ENCODE measurements at places on chromosomes 5 and 9.

DNA sequence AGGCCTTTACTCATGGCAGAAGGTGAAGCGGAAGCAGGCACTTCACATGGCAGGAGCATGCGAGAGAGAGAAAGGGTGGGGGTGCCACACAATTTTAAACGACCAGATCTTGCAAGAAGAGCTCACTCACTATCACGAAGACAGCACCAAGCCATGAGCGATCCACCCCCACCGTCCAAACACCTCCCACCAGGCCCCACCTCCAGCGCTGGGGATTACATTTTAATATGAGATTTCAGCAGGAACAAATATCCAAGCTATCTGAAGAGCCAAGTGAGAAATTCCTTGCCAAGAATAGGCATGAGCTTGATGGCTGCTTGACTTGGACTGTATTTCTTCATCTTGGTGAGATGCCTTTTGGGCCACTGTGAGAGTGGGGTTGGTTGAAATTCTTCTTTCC, 88.0 kb downstream of the PDZD2 start:
- DNase-seq = no peak

DNA sequence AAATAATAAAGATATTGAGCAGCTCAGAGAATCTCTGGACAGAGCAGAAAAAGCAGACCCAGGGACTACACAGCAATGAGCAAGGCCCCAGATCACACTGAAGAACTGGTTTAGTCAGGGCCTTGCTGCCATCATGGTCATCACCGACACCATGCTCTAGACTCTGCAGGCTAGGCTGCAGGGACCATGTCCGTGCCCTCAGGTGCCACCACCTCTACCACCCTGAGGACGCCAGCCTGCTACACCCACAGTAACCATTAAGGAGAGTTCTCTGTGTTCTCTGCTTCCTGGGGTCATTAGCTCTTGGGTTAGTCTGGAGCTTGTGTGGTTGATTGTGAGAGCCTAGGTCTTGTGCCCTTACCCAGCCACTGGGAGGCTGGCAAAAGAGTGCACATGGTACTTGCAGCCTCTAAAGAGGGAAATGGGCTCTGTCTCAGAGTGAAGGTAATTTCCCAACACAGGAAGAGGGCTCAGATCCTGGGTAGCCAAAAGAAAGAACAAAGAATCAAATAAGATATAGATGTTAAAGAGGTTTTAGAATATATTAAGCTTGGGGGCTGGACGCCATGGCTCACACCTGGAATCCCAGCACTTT, 31.9 kb upstream of the JADE2 start:
- DNase-seq = no peak

DNA sequence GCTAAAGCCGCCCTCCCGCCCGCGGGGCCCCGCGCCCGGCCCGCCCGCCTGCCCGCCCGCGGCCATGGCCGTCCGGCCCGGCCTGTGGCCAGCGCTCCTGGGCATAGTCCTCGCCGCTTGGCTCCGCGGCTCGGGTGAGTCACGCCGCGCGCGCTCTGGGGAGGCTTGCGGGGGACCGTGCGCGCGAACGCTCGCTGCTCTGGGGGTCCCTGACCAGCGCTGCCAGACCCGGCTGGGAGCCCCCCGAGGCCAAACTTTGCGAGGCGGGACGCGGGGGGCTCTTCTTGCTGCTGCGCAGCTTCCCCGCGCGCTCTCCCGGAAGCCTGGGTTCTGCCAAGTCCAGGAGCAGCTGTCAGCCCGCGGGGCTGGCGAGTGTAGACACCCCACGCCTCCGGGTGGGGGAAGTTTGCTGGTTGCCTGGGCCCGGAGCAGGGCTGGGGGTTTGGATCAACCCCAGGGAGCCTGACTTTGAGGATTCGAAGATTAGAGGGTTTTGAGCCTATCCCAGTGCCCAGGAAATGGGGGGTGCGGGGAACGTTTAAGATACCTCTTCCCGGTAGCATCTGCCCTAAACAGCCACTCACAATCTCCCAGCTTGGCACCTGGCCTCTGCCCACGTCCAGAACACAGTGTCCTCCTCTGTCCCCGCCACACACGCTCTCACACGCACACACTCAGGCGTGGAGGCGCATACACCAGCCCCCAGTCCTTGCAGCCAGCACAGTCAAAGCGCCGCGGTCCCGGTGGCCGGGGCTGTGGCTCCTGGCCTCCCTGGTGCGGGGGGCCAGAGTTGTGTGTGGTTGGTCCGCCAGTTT, 535 bp downstream of the UNC5A start:
- DNase-seq = no peak

GRCh38 chr5:134600600-134600999, 32.0 kb downstream of the SAR1B start:
- no peak for DNase-seq

- no peak for DNase-seq
Observed at GRCh38 chr5:136186796-136187195, 6.2 kb downstream of the SMIM32 start.

GRCh38 chr5:78627766-78628165, 20.8 kb downstream of the LHFPL2 start:
- no peak for DNase-seq

- no peak for DNase-seq
Observed at GRCh38 chr5:160297776-160298175, 14.6 kb downstream of the CCNJL start.

GRCh38 chr5:94192658-94193391, 425.6 kb downstream of the KIAA0825 start:
- DNase-seq = no peak

DNA sequence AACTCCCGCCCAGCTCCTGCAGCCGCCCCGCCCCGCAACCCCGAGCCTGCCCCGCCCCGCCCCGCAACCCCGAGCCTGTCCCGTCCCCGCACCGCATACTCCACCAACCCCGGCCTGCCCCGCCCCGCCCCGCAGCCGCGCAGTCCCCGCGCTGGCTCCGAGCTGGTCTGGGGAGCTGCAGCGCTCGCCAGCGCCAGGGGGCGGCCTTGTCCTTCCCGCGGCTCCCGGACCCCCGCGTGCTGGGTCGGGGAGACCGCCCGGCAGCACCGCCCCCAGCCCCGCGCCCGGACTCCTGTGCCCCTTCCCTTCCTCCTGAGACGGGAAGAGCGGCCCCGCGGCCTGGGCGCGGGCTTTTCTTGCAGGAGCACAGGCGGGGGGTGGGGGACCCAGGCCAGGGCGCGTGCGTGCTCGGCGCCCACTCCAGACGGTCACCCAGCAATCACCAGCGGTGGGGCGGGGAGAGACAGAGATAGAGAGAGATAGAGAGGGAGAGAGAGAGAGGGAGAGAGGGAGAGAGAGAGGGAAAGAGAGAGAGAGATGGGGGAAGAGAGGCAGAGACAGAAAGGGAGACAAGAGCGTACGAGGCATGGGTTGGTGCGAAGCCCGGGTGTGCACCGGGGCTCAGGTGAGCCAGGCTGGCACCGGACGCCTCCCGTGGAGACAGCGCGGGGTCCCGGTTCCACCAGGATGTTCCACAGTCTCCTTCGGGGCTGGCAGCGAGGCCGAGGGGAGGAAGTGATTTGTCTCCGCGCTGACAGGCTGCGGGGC, 14.7 kb upstream of the TMEM250 start:
- no peak for DNase-seq

GRCh38 chr5:97538912-97539311, 355.9 kb upstream of the RIOK2 start:
- no peak for DNase-seq

- DNase-seq = no peak
Observed at GRCh38 chr9:122332083-122332482, 38.7 kb upstream of the PTGS1 start.

DNA sequence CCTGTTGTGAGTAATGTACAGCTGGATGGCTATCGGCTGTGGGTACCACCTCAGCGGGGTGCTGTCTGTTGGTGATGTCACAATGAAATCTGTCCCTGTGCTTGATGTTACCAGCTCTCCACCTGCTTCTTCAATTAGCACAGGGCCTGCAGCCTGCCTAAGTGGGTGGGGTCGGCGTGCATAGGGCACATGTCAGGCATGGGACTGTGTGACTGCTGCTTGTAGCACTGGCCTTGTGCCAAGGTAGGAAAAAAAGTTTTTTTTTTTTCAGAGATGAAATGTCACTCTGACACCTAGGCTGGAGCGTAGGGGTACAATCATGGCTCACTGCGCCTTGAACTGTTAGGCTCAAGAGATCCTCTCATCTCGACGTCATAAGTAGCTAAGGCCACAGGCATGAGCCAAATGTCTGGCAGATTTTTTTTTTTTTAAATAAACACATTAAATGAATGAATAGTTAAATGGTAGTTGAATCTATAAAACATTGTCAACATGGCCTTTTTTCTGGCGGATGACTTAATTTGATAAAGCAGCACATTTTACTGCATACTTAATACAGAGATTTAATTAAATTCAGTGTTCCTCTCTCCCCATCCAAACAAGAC, 222.5 kb downstream of the NXNL2 start:
- DNase-seq = no peak

GRCh38 chr9:2570615-2571479, 50.7 kb upstream of the VLDLR start:
- DNase-seq = peak; percentile 26

- no peak for DNase-seq
Observed at GRCh38 chr5:89309268-89309667, 426.3 kb upstream of the MEF2C start.

GRCh38 chr9:133274236-133275104, 531 bp downstream of the ABO start:
- DNase-seq = no peak

DNA sequence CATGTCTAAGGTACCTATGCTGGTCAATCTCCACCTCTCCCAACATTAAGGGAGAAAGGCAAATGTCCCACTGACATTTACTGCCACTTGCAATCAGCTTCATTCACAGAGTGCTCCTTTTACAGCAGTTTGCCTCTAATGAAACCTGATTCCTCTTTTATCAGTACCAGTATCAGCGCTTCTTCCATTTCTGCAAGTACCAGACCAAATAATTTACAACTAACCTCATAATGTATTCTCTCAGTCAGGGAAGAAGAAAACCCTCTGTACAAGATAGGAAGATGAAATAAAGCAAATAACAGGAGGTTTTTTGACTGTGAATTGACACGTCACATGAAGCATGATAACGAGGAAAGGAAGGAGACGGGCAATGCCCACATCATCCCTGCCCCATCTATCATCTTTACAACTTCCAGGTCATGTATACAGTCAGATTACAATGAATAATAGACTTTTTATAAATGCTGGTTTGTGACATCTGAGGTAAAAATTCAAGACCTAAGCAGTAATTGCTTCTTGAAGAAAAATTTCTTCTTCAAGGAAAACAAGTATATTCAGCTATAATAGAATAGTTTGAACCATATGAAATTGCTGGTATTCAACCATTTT, 21.9 kb downstream of the ABITRAM start:
- no peak for DNase-seq

DNA sequence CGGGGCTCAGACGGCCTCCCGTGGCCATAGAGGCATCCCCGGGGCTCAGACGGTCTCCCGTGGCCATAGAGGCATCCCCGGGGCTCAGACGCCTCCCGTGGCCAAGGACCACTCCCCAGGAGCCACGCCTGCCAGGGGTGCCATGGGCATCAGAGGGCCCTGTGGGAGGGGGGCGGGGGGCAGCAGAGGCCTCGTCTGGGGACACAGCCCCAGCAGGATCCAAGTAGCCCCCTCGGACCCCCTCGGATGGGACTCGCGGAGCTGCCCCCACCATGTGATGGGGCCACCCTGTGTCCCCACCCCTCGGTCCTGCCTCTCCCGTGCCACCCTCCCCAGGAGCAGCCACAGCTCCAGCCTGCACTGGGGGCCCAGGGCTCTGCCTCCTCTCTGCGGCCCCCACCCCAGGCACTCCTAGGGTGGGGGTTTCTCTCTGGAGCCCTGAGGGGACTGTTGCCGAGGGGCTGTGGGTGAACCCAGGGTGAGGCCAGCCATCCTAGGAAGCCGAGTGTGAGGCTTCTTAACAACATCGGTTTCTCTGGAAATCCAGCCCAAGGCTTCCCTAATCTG, 2.5 kb downstream of the ENTPD8 start:
- no peak for DNase-seq

GRCh38 chr9:97415146-97415545, 3.2 kb downstream of the TDRD7 start:
- no peak for DNase-seq

GRCh38 chr9:107090218-107090617, 192.9 kb upstream of the RAD23B start:
- no peak for DNase-seq

- DNase-seq = no peak
Observed at GRCh38 chr5:139050432-139050831, 147.7 kb downstream of the SIL1 start.

GRCh38 chr5:36174119-36174518, 22.2 kb downstream of the SKP2 start:
- DNase-seq = no peak

- DNase-seq = no peak
Observed at GRCh38 chr9:37751186-37751585, 2.4 kb upstream of the TRMT10B start.

DNA sequence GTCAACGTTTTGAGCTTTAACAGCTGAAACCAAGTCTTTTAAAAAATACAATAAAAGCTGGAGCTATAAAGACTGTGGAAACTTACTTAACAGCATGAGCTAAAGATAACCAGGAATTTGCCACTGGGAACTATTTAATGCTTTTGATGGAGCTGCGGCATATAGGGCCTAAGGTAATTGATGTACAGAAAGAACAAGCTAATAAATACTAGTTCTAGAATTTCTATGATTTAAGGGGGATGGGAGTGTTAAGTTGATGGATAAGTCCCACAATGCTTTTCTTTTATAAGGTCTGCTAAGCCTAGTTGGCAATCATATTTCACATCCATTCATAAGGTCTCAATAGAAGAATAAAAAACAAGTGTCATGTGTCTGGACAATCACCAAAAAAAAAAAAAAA, 334.0 kb upstream of the DMAC1 start:
- no peak for DNase-seq

GRCh38 chr5:71887680-71888079, 168.6 kb downstream of the CARTPT start:
- no peak for DNase-seq

DNA sequence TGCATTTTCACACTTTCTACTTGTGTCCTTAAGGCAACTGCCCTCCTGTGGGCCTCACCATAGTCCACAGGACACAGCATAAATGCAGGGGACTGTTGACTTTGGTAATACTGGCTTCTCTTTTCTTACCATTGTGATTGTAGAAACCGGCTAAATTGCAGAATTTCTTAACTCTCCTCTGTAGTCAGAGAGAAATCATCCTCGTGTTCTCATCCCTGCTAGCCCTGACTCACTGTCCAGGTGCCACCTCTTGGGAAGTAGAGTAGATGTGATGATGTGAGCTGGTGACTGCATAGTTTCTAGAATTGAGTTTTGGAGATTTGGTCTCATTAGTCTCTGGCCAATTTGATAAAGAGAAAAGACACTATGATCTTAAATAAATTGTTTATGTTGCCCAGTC, 5.5 kb downstream of the PHF24 start:
- DNase-seq = no peak

All from KG1 (cell line).